ENCODE measurements at places on chromosomes 1 and 21.

- no peak for DNase-seq
These were observed 794.2 kb upstream of the ADGRL2 start for GRCh38 chr1:81006502-81006901.

DNA sequence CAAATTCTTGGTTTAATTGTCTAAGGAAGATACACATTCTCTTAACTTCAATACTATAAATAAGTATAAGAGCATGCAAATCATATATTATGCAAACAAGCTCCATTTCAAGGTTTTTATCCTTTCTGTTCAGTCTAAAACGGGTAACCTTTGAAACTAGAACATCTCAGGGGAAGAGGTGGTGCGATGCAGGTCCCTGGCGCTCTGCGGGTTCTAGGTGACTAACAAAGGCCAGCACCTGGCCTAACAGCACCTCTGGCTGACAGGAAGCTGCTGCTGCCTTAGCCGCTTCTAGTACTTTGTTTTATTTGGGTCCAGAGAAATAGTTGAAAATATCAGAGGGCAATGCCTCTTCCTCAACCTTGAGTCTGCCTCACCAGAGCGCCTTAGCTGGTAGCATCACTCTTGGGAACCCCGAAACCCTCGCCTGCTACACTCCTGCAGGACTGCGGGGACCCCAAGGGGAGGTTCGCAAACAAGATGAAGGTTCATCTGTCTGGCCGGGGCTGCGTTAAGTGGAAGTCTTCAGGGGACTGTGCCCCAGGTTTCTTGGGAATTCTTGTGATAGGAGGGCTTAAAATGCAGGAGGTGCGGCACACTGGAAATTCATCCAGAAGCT lies 45.5 kb downstream of the PRDM15 start:
- no peak for DNase-seq

DNA sequence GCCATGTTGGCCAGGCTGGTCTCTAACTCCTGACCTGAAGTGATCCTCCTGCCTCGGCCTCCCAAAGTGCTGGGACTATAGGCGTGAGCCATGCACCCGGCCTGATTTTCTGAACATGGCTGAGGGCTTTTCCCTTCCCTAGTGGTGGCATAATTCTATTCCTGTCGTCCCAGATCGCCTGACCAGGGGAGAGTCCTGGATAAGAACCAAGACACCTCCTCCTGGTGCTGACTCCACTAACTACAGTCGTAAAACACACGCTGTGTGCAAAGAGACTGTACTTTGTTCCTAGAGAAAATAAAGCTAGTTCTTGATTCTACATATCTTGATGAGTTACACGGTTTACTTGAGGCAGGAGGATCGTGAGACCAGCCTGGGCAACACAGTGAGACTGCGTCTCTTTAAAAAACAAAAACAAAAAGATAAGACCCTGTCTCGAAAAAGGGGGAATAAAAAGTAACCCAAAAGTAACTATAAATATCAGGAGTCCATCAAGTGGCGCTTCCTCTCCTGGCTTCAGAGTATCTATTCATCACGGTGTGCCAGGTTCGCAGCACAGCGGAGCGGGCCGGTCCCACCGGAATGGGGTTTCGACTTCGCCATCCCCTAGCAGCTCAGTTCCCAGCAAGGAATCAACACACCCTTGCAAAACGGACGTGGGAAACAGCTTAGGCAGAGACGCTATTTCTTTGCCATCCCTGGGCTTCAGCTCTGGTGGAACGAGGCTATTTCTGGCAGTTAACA lies 973 bp downstream of the SDF4 start:
- DNase-seq = no peak

- DNase-seq = no peak
These were observed 1363.9 kb upstream of the ADGRL2 start for GRCh38 chr1:80436851-80437250.

DNA sequence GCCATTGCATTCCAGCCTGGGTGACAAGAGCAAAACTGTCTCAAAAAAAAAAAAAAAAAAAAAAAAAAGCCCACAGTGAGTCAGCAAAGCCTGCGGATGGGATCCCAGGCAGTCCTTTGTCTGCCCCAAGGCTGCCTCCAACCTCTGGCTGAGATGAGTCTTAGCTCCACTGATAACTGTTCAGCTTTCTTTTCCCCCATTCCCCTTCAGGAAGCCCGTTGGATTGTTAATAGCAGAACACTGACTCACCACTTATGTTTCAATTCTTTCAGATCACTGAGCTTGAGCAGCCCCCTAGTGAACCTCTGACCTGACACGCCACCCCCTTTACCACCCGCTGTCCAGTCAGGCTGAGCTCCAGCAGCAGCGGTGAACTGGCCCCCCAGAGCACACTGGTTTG lies 57.5 kb downstream of the ERG start:
- no peak for DNase-seq

Measured in activated T-cell treated with anti-CD3 and anti-CD28 coated beads for 24 hours (primary cell).